ENCODE measurements at places on chromosomes 2 and 18.

- no peak for DNase-seq
Observed at GRCh38 chr2:71988170-71988569, 159.5 kb downstream of the CYP26B1 start.

GRCh38 chr2:66985906-66986305 lies 411.2 kb upstream of the ETAA1 start:
- DNase-seq: no peak

- DNase-seq: no peak
Observed at GRCh38 chr18:78376046-78376445, 603.6 kb upstream of the SALL3 start.

DNA sequence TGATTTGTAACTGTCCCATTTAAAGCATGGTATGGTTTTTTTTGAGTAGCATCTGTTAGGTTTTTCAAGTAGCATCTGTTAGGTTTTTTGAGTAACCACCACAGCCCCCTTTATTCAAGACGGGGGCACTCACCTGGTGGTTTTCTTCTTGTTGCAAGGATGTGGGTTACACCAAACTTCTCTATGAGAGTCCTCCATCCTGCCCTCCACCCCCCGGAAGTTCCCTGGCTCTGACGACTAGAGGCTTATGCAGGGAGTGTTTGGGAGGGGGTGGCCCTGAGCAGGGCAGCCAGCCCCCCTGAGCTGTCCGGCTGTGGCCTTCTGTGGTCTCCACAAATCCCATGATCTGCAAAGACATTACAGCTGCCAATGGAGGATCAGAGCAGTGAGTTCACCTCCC lies 39.3 kb downstream of the MTCL1 start:
- DNase-seq: no peak

DNA sequence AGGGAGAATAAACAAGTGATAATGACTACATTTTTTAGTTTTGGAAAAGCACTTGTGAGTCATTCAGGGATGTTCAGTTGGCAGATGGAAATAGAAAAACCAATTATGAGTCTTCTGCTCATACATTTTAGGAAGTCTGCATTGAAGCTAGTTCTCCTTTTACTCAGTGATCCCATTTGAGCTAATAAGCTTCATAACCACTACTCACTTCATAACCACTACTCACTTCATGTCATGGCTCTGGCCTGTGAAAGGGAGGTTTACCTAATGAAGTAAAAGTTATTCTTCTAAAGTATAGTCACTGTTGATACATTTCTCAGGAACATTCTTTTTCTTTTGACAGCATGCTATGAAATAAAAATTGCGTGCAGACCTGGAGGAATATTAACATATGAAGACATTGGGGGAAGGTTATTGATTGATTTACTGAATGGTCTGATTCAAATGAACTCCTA lies 948.7 kb downstream of the TSN start:
- DNase-seq: no peak

DNA sequence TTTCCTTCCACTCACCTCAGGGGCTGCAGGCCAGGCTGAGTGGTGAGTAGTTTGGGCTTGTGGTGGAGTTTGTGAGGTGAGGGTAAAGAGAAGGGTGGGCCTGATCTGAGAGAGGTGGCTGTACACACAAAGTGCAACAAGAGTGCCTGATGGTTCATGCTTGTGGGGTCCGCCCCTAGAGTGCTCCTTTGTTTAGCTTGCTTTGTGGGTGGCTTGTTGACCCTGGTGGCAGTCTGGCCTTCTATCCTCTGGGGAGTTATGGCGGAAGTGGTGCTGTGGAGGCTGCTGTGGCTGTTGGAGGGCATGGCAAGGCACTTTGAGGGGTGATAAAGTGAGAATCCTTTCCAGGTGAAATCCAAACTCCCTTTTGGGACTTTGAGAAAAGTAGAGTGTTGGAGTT lies 10.6 kb downstream of the UBE2F start:
- no peak for DNase-seq

DNA sequence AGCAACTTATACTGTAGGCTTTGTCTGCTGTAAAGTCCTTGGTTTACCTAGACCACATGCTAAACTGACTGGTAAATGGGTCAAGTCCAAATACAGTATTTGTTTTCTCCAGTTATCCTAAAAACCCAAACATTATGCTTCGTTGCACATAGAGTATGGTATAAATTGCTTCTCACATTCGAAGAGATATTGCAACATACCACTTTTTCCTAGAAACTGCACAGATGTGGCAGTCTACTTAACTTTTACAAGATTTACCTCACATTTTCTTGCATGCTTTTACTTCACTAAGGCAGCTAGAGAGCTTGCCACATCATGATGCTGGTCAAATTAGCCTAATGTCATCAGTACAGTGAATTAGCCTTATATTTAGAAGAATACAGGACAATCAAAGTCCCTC lies 66.0 kb upstream of the SCN7A start:
- no peak for DNase-seq

DNA sequence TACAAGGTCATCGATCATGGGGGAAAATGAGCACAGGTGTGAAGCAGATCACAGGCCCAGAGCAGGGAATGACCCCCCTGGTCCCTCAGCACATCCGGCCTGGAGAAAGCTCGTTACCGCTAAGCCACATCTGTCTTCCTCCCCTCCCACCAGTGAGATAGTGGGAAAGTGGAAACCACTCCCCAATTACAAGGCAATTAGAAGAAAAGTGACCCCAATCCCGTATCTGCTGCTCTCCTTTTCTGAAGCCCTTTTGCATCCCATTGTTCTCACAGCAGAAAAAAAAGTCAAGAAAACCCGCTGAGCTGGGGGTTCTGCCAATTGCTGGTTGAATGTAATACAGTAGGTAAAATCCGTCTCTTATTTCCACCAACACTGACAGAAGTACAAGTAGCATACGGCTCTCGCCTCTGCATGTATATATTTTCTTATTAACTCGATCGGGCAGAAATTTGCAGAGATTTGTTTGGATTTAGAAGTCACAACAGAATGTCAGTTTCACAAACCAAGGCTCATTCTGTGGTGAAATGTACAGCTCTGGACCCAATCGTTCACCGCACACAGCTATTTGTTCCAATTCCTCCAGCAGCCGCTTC lies 287.0 kb downstream of the TCF4 start:
- no peak for DNase-seq

DNA sequence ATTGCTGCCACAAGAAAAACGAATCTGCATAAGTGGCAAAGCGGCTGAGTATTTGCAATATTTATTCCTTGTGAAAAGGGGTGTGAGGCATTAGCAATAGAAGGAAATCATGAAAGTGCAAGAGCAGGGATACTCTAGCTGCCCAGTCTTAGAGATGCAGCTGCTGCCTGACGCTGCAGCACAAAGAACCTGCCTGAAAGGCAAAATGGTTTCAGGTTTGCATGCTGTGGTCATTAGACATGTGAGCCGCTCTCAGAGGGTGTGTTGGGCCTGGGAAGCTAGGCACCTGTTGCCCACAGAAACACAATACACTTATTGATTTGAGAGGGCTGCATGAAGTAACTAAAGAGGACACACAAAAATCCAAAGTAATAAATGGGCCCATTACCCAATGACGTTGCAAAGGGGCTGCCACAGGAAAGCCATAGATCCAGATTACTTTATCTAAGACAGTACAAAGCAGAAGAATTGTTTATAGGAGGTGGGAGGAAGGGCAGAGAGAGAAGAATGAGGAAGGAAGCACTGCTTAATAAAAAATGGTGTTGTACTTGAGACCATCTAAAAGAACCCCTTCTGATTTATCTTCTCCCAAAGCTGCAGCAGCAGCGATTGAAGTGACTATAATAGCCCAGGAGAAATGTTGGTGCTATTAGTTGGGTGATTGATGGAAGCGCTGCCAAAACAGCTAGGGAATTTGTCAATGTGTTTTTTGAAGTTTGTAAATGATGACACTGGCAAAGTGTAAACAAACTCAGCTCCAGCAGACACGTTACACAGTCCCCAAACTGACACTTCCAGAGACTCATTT lies 492.4 kb upstream of the ACVR2A start:
- peak; percentile 19 for DNase-seq

- no peak for DNase-seq
Observed at GRCh38 chr2:42495611-42496010, 1.8 kb upstream of the KCNG3 start.

DNA sequence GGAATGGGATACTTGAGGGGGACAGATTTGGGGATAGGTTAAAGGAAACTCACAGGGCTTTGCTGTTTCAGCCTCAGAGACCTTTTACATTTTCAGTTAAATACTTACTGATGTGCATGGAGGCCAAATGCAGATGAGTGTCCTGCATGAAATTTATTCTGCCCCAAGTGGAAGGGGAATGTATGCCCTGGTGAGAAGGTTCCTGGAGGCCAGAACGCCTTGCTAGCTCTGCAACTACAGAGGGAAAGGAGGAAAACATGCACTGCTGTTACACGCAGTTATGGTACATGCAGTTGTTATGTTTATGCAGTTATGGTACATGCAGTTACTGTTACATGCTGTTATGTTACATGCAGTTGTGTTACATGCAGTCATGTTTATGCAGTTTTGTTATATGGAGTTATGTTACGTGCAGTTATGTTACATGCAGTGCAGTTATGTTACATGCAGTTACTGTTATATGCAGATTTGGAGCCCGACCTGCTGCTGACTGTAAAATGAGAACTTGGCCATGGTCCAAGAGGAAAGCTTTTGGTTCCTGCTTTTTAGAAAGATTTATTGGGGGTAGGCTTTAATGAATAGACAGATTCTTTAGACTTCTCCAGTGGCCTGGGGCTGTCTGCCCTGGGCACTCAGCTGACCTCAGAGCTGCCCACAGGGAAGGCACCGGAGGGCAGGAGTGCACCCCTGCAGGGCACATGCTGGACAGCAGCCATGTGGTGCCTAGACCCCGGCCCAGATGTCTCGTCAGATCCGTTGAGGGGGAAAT lies 84.1 kb downstream of the LDLRAD4 start:
- DNase-seq: no peak
